ENCODE measurements at places on chromosomes 12 and 14.

- DNase-seq: no peak
These were observed 80.2 kb downstream of the KIF26A start for GRCh38 chr14:104218361-104219180.

DNA sequence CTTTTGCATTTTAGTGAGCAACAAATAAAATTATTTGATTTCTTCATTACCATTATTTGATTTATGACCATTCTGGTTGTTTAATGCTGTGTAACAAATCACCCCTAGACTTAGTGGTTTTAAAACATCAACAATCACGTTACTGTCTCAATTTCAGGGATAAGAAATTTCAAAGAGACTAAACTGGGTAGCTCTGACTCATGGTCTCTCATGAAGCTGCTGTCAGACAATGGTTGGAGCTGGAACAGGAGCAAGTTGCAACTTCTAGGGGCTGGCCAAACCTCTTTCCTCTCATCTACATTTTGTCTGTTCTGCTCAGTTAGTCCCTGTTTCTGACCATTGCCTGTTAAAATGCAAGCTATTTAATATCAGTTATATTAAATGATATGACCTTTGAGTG lies 517.0 kb downstream of the KCNH5 start:
- no peak for DNase-seq

DNA sequence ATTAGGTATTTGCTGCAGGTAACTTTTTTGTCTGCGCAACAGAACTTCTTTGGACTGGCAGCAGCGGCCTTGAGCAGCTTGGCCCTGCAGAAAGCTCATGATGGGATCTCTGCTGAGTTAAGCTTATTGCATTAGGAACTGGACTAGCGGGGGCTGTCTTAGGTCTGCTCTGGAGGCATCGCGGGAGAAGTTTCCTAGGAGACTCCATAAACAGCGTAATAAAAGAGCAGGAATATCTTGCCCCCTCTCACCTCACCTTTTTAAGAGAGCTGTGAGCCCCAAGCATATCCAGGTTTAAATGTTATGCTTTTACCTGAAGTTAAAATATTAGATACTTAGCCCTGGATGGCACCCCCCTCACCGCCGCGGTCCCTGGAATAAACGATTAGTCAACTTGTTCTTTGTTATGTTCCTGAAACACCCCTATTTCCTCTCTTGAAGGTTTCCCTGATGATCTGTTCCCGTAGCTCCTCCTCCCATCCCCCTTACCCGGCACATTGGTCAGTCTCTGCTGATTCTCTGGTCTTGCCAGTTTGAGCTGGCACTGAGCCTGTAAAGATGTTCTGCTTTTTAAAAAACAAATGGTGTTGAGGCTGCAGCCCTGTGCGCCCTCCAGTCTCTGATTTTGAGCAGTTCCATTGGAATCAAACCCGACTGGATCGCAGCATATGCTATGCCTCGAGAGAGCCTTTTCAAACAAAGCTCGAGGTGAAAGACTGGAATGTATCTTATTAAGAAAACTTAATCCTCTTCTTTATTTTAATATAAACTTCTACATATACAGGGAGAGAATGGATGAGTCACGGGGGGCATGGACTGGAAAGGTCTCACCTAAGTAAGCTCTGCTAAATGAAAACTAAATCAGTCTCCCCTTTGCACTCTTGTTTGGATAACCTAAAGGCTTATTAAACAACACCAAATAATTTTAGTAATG lies 1.9 kb downstream of the MLXIP start:
- DNase-seq: no peak

DNA sequence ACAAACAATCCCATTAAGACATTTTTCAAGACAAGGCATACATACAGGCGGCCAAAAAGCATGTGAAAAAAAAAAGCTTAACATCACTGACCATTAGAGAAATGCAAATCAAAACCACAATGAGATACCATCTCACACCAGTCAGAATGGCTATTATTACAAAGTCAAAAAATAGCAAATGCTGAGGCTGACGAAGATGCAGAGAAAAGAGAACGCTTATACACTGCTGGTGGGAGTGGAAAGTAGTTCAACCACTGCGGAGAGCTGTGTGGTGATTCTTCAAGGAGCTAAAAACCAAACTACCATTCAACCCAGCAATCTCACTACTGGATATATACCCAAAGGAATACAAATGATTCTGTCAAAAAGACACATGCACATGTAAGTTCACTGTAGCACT lies 216.7 kb downstream of the FOXG1 start:
- DNase-seq: no peak

DNA sequence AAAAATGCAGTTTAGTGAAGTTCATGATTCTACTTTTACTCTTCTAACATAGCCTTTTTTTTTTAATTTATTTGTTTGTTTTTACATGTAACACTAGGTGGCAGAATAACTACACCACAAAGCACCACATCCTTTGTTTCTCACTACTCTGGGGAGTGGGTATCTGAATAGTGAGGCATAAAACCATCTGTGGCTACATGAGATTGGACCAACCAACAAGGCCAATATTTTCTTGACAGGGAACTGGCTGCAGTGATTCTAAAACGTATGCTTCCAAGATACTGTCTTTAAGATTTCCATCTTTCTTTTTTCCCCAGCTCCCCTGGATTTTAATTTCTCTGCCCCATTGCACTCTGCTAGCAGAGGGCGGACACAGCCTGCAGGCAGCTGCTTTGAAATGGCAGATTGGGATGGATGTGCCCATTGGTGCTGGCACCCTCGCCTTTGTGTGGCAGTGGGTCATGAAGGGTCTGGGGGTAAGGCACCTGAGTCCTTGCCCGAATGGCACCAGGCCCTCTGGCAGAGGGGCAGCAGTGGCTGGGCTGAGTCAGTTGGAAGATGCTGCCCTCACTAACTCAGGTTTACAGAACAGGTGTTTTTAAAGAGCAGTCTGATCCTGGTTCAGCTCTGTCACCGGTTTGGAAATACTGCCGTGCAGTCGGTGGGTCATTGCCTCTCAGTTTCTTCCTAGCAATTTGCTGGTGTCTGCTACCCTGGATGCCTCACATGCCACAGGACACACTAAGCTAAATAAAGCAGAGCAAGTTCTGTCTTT lies 429.1 kb downstream of the RAD51B start:
- no peak for DNase-seq

- no peak for DNase-seq
These were observed 8.5 kb downstream of the BORCS5 start for GRCh38 chr12:12365446-12365802.

DNA sequence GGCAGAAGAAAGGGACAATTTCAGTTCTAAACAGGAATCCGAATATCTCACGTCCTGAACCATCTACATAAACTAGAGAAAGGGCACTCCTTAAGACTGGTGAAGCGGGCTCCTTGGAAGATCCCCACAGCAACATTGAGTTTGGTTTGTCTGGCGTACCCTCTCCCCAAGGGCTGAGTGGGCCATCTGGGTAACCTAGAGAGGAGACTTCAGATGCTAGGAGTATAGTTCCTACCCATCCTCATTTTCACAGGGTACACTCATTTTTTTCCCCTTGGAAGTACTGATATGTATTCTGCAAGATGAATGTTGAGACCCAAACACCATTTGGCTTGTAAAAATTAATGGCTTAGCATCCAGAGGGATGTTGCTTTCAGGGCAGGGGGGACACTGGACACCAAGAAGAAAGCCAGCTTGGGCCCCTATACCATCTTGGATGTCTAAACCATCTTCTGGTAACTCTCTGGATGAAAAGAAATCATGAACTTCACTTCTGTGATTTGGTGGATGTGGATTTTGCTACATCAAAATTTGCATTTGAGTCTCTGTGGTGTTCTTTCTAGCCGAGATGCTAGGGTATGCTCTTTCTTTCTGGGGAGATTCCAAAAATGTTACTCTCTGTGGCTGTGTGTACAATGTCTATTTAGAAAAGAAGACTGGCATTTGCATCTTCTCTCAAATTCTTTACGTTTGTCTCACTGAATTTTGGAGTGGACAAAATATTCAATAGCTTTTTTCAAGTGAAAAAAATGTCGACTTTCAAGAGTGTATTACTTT lies 97.7 kb downstream of the ETV6 start:
- DNase-seq: no peak

GRCh38 chr14:99818503-99819036 lies 25.4 kb downstream of the EML1 start:
- DNase-seq: no peak

GRCh38 chr12:128815779-128816642 lies 7.7 kb downstream of the SLC15A4 start:
- no peak for DNase-seq
